Activated CD4-positive, alpha-beta T cell treated with anti-CD3 and anti-CD28 coated beads, Interleukin-2, amount 10 ng/mL, durations not matched to agents 7 days and 5 days (primary cell): ENCODE measurements at places on chromosomes 6 and 20. TPM values are rescaled to one million over a fixed set of nuclear protein-coding genes. Genes with fewer than 3 reads are reported as not detected.

The STMND1 gene
- total RNA-seq: not detected

- no peak for DNase-seq
Measured at GRCh38 chr6:159533016-159533415, 160.0 kb downstream of the SOD2 start.

DNA sequence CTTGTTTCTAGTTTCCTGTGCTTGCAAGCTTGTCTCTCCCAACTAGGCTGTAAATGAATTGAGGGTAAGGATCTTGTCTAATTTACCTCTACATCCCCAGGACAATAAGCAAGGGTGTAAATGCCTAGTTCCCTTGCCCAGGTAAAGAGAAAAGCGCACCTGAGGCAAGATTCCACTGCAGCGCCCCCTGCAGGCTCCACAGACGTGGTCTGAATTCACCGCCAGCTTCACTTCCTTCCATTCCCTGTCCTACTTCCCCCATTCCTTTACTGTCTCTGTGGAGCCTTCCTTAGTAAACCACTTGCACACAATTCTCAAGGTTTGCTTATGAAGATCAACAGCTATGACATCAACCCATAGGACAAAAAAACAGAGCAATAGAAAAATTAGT, 42.3 kb downstream of the ANKEF1 start:
- no peak for DNase-seq

The ADGRF1 gene
- not detected for total RNA-seq

- DNase-seq: no peak
Measured at GRCh38 chr6:36904114-36904513, 18.4 kb downstream of the C6orf89 start.

- DNase-seq: no peak
Measured at GRCh38 chr20:6502999-6503398, 264.5 kb upstream of the BMP2 start.

The SLC32A1 gene
- not detected for total RNA-seq

DNA sequence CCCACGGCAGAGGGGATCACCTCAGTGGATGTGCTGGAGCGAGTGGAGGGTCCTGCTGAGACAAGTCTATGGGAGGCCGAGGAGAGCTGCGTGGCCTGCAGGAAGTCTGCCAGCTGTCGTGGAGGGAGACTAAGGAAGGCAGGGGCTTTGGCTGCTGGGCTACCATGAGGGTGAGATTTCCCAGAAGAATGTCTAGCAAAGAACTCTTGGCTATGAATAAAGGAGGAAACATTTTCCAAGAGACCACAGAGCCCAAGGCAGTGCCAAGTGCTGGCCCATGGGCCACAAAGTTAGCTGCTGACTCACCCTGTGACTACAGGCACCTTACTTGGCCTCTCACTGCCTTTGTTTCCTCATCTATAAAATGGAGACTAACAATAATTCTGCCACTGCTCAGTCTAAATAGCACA, 73.4 kb downstream of the PRDM1 start:
- DNase-seq: no peak

DNA sequence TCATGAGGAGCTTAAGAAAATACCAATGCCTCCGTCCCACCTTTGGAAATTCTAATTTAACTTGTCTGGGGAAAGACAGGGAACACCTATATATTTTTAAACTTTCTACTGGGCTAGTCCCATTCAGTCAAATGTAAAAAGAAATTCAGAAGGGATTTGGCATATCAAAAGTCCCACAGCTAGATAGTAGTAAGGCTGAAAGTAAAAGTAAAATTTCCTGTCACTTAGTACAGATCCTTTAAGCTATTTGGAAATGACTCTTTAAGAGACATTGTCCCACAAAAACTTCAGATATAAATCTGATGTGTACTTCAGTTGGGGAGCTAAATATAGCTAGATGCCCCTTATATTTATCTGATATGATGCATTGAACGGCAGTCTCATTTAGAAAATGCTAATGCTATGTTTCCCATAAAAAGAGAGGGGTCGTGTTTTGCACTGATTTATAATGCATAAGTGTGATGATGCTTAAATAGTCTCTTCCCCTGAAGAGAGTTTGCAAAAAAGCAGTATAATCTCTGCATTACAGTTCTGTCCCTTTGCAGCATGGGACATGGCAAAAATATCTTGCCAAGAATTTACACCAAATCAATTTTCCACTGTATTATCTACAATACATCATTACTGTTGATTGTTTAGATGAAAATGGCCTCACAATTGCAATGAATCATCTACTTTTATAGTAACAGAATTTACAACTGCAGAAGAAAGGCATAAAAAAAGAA, 860.8 kb upstream of the MAP3K7 start:
- no peak for DNase-seq

The ZNF343 gene
- 8.9 TPM for total RNA-seq

DNA sequence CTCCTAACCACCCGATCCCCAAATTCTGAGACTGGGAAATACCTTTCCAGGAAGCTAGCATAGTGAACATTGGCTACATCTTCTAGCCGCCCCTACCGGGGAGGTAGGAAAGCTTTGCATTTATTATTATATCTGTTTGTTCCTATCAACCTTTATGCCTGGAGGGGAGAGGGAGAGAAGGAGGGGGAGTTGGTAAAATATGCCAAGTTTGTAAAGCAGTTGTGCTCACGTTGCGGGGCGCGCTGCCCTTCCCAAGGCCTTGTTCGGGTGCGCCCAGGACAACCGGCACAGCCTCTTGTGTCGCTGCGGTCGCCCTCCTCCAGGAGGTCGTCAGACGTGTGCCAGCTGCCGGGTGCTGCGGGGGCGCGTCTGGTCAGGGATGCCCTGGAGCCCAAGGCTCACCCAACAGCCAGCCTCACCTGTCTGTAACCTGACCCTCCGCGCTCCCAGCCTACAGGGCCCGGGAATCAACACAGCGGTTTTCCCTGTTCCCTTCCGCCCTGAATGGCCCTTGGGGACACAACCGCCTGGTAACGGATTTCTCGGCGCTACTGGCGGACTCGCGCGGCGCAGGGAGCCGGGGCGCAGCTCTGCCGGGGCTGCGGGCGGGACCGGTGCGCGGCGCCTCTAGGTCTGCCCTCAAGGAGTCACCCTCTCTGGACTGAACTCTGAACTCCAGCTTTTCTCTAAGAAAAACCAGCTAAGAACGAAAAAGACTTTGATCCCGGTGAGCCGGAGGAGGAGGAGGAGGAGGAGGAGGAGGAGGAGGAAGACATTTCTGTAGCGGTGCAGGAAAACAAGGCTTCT, 1.1 kb upstream of the OVOL2 start:
- DNase-seq: no peak

DNA sequence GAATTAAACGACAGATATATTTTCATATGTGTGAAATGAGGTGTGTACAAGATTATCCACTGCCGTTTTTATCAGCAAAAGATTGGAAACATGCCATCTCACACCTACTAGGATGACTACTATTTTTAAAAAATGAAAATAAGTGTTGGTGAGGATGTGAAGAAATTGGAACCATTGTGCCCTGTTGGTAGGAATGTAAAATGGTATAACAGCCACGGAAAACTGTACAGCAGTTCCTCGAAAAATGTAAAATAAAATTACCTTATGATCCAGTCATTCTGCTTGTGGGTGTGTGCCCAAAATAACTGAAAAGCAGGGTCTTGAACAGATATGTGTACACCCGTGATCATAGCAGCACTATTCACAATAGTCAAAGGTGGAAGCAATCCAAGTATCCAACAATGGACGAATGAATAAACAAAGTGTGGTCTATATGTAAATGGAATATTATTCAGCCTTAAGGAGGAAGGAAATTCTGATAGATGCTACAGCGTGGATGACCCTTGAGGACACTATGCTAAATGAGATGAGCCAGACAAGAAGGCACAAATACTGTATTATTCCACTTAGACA, 27.0 kb upstream of the CCN5 start:
- DNase-seq: no peak

- peak; percentile 21 for DNase-seq
Measured at GRCh38 chr6:104943781-104944180, 13.1 kb upstream of the LIN28B start.
